HTR-8/SVneo (cell line): ENCODE measurements at places on chromosomes 7 and 10.

DNA sequence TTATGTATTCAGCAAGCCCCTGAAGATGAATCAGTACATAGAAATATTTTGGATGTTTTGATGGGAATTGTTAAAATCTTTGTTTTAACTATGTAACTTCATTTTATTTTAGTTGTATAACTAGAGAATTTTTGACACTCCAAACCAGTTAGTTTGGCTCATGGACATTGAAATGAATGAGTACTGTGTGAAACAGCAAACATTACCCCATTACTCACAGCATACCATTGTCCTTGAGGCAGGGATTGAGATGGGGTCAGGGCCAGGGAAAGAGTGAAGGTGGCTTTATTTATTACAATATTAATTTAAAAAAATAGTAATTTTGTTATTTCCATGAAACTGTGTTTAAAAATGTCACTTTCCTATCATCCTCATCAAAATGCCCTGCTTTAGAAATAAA is 4.8 kb upstream of the BMPER start:
- no peak for DNase-seq

DNA sequence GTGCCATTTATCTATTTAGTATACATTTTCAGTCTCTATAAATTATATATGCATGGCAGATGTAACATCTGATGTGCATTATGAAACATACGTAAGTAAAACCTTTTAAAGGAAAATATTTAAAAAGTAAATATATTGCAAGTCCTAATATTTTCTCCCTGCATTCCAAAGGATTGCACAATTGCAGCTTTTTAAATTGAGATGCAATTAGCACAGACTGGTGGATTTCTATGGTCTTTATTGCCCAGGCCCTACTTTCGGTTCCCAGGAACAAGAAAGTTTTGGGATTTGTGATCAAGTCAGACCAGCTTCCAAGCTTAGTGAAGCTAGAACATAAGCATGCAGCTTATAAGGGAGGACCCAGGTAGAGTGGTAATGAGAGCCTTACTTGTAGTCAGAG is 337.8 kb downstream of the NRG3 start:
- DNase-seq: no peak

- no peak for DNase-seq
These were observed 67.7 kb downstream of the GRK5 start for GRCh38 chr10:119275085-119275484.

DNA sequence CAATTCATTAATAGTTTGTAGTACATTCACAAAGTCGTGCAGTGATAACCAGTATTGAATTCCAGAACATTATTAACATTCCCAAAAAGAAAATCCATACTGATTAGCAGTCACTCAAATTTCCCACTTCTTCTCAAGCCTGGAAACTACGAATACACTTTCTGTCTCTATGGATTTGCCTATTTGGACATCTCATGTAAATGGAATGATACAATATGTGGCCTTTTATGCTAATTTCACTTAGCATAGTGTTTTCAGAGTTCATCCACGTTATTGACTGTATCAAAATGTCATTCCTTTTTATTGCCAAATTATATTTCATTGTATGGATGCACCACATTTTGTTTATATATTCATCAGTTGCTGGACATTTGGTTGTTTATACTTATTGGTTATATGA is 78.8 kb downstream of the STK31 start:
- no peak for DNase-seq

DNA sequence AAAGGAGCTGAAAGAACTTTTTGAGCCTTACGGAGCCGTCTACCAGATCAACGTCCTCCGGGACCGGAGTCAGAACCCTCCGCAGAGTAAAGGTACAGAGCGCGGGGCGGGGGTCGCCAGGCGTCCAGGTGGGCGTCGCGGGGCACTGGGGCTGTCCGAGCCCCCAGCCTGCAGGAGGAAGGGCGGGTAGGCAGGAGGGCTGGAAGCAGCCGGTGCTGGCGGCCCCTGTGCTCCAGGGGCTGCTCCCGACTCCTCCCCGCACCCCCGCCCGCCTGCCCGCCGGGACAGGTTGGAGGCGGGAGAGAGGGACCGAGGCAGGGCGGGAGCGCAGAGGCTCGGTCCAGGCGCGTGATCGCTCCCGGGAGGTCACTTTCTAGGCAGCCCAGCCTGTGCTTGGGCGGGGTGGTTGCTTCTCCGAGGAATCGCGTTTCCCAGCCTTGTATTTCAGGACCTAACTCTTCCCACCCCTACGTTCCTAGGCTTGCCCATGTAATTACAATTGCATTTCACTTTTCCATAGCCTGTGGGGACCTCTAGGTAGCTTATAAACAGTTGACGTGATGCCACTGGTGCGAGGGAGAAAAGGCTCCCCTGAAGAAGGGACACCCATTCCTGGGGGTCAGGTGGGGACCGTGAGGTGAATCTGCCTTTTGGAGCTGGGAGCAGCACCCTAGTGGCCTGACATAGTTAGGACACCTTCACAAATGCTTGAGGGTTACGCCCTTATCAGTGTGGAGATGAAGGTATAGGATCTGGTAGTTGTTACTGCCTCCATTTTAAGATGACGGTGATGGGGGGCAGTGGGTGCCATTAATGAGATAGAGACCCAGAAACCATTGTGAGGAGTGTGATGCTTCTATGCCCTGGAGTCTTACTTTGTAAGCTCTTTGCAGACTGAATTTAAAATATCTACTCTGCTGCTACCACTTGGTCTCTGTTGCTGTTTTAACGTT is 148.2 kb downstream of the CELF2 start:
- DNase-seq: peak; percentile 10

DNA sequence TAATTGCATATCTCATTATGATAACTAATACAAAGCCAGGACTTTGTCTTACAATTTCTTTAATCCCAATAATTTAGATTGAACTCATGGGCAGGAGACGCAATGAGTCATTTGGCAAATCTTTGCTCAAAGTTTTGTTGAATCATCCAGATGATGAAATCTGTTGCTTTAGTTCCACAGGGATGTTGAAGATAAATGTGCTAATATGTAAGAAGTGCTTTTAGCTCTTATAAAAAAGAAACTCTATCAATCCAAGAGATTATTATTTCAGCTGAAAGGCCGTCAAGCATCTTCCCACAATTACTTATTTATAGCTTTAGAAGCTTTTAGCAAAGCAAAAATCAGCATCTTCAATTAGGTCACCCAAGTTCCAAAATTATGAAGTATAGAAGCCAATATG is 36.8 kb upstream of the ANK3 start:
- no peak for DNase-seq

DNA sequence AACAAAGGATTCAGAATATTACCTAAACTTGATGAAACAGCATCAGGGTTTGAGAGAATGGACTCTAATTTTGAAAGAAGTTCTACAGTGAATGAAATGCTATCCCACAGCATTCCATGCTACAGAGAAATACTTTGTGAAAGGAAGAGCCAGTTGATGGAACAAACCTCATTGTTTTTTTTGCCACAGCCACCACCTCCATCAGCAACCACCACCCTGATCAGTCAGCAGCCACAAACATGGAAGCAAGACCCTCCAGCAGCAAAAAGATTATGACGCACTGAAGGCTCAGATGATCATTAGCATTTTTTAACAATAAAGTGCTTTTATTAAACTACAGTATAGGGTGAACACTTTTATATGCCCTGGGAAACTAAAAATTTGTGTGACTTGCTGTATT is 98.7 kb downstream of the LRRC4 start:
- DNase-seq: no peak

GRCh38 chr10:94344522-94345122 is 18.1 kb downstream of the NOC3L start:
- DNase-seq: no peak

GRCh38 chr10:60825520-60825919 is 47.2 kb downstream of the CDK1 start:
- no peak for DNase-seq

GRCh38 chr7:105854498-105854897 is 21.9 kb downstream of the ATXN7L1 start:
- DNase-seq: no peak

DNA sequence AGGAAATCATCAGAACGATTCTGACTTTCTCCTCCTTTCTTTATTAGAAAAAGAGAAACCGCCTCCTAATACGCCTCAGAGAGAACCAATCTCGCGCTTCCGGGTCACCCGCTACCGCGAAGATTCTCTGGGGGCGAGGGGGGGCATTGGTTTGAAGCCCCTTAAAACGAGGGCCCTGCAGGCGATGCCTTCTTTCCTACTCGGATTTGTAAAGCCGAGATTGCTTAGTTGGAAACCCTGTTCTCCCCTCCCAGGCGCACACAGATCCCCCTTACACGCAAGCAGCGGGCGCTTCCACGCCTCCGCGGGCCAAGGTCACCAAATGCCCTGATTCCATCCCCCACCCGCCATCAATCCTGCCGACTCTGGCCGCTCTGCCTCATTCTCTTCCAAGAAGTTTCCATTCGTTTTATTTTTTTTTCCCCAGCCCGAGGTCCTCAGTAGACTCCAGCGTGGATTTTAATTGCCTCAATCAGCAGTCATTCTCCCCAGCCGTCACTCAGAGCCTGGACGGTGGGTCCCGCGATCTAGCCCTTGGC is 1.1 kb upstream of the GAD2 start:
- no peak for DNase-seq

GRCh38 chr7:116929914-116930913 is 23.1 kb upstream of the ST7 start:
- DNase-seq: peak; percentile 75

GRCh38 chr7:149071641-149072437 is 18.7 kb downstream of the ZNF786 start:
- no peak for DNase-seq

DNA sequence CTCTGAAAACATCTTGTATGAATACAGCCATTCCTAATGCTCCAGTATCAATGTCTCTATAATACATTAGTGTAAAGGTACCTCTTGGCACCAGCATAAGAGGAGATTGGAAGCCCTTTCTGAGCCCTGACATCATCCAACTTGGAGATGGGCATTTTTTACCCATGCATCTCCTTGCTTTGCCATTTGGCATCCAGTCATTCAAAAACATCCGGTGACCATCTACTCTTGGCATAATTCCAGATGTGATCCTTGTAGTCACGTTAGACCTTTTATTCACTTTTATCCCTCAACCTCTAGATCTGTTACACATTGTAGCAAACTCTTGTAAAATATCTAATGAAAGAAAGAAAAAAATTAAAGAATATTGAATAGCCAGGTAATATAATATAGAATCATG is 17.9 kb upstream of the SGMS1 start:
- no peak for DNase-seq

- no peak for DNase-seq
These were observed 58.3 kb downstream of the SEMA3C start for GRCh38 chr7:80860554-80860953.

DNA sequence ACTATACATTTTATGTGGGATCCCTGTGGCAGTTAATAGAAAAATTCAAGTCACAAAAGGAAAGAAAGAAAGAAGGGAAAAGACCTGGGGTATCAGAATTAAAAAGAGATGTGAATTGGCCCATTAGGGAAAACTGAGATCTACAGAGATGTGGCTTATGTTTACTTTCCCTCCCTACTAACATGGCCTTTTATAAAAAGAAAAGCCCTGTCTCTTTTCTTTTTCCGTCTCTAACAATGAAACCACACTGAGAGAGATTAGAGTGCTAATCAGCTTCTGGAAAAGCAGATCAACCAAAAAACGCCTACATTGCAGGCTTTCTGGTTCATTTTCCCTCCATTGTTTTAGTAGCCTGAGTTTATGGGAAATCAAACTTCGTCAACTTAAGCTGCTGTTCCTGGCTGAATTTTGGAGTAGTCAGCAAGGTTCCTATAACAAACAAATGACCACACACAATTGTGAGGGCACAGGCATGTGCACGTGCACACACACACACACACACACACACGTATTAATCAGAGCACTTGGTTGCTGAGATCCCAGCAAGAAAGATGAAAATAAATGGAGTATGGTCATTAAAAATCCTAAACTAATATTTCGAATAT is 235.1 kb downstream of the SORCS1 start:
- DNase-seq: no peak

- no peak for DNase-seq
These were observed 9.1 kb downstream of the ADCYAP1R1 start for GRCh38 chr7:31061185-31061584.
